ENCODE measurements at places on chromosomes 4 and X. TPM values are rescaled to one million over a fixed set of nuclear protein-coding genes. Genes with fewer than 3 reads are reported as not detected.

DNA sequence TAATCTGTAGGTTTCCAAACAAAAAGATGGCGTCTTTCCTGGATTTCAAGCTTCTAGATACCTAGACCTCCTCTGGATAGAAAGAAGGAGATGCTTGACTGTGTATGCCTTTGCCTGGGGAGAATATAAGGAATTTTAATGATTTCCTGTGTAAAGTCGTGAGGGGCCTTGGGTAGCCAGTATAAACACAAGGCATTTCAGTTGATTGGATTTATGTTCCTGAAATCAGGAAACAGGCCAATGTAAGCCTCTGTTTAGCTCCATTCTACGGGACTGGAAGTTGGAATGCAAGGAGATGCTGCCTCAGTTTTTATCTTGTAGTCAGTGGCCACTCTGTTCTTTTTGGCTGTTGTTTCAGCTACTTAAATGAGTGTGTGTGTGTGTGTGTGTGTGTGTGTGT lies 137.2 kb downstream of the GUCY2F start:
- no peak for DNase-seq

DNA sequence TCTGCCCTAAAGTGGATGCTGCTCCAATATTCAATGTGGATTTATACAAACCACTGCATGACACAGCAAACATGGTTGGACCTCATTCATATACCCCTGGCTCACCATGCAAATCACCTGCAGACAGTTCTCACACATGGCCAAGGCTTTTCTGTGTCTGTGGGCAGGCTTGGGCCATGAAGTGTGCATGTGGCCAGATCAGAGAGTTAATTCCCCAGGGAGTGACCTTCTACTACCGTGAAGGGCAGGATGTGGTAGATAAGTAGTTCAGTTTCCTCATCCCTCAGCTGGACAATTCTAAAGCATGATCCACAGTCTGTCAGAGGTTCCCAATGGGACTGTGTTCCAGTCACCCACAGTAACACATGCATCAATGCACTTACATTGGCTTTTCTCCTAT lies 24.6 kb upstream of the BCLAF3 start:
- no peak for DNase-seq

PPP1R2C gene
- not detected for total RNA-seq

GRCh38 chr4:167222099-167222498 lies 12.2 kb downstream of the SPOCK3 start:
- no peak for DNase-seq

- peak; percentile 72 for DNase-seq
These were observed 172 bp upstream of the HSPA4L start for GRCh38 chr4:127782025-127782274.

PLXNA3 gene
- 6.1 TPM for total RNA-seq

DNA sequence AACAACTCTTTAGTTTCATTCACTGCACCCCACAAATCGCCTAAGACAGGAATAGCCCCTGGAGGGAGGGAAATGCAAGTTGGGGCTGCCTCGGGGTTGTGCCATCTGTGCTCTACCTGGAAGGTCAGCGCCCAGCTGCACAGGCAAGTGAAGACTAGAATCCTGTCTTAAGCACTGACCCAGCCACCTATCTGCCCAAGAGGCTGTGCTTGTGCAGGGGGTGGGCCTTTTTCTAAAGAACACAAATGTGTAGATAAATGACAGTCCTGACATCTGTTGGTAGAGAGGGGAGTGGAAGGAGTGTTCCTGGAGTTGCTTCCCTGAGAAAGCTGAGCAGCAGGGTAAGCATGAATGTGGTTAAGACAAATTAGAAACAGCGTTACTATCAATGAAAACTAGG lies 15.7 kb downstream of the ZNF518B start:
- no peak for DNase-seq

DNA sequence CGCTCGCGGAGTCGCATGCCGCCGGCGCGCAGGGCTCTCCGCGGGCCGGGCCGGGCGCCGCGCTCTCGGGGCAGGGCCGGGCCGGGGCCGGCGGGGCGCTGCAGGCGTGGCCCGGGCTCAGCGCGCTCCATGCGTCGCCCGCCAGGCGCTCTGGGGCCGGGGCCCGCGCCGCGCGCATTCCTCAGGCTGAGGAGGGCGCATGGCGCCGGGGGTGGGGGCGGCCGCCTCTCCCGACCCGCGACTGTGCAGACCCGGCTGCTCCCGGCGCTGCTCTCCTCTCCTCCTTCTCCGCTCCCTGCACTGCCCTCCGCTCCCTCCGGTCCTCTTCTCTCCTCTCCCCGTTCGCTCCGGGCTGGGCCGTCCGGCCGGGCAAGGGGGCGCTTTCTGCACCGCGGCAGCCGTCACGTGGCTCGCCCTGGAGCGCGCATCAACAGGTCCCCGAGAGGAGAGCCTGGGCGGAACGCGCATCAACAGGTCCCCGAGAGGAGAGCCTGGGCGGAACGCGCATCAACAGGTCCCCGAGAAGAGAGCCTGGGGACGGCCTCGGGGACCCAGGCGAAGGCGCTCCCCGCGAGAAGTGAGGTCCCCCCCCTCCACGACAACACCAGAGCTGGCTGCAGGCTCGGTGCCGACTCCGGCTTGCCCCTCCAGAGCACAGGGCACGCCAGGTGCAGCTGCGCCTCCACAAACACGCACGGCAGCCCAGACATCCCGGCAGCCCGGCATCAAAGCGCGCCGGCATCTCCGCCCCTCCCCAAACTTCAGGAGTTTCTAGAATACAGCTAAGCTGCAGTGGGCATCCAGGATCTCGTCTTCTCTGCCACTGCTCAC lies 12.9 kb downstream of the PPP2R3B start:
- DNase-seq: no peak

DNA sequence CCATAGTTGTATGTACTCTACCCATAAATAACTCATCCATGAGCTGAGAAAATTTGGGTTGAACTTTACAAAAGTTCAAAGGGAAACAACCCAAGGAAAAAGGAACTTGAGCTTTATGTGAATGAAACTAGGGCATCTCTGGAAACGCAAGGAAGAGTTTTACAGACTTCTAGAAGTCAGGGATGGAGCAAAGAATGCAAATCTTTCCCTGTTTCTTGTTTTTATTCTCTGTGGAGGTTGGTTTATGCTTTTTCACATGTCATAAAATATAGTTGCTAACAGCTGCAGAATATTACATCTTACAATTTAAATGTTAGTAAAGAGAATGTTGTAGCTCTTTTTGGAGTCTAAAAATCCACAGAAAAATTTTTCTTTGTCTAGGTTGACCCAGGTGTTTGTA lies 754.1 kb downstream of the PCDH7 start:
- no peak for DNase-seq

SPP1 gene
- total RNA-seq: 508 TPM

- no peak for DNase-seq
These were observed 509.0 kb downstream of the PCDH19 start for GRCh38 chrX:99901091-99901490.

- DNase-seq: no peak
These were observed 69.7 kb upstream of the PGRMC2 start for GRCh38 chr4:128357286-128357685.

ADH1A gene
- total RNA-seq: 0.66 TPM

DNA sequence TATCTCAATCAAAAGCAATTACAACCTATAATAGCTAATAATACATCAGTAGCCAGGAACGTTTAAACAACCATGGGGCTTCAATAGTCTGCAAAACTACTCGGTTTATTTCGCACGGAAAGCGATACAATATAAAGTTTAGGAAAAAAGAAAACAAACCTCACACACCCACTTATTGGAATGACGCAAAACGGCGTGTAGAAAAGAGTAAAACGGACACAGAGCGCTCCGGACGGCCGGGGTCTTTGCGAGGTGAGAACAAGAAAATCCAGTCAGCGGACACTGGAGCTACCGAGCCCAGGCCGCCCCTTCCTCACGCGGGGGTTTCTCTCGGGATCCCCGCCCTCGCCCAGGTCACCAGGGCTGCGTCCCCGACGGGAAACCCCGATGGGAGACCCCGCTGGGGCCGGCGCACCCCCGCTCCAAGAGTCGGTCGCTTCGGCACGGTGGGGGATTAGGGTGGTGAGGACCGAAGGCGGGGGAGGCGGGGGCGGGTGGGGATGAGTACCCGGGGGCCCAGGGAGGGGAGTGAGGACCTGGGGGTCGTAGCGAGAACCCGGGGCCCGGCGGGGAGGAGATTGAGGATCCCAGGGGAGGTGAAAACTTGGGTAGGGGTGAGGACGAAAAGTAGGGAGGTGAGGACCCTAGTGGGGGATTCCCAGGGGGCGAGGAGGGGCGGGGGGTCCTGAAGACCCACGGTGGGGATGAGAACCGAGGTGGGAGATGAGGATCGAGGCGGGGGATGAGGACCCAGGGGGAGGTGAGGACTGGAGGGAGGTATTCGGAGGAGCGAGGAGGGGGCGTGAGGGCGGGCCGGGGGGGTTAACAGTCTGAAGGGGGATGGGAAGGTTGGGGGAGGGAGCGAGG lies 737 bp downstream of the NELFA start:
- DNase-seq: no peak
